ENCODE measurements at places on chromosomes 13 and 19. TPM values are rescaled to one million over a fixed set of nuclear protein-coding genes. Genes with fewer than 3 reads are reported as not detected.

PNMA8C gene
- 0.17 TPM for total RNA-seq

TSSK6 gene
- total RNA-seq, result 0.33 TPM

ARHGAP45 gene
- 24.1 TPM for total RNA-seq

KRTDAP gene
- not detected for total RNA-seq

ADGRE3 gene
- total RNA-seq, result 0.50 TPM

IRGC gene
- total RNA-seq, result not detected

PODNL1 gene
- total RNA-seq, result not detected

MYO1F gene
- 7.5 TPM for total RNA-seq
